H1 (cell line): ENCODE measurements at places on chromosomes 13 and 19. TPM values are rescaled to one million over a fixed set of nuclear protein-coding genes. Genes with fewer than 3 reads are reported as not detected.

The TNFSF9 gene
- 1.7 and 1.8 TPM in 2 replicates for total RNA-seq

The ZNF599 gene
- 3.8 and 4.8 TPM in 2 replicates for total RNA-seq

GRCh38 chr13:100300708-100301107, 211.8 kb downstream of the PCCA start:
- H3K4me3 ChIP-seq, result no peak overlapping the region
- H3K36me3 ChIP-seq, result no peaks in the 10 kb centered on the region
- no peak overlapping the region for H3K27ac ChIP-seq
- no peak for DNase-seq
- no peaks in the 10 kb centered on the region for H3K27me3 ChIP-seq

GRCh38 chr13:74554569-74555275, 420.5 kb upstream of the KLF12 start:
- peaks cover 3% of the 10 kb centered on the region; the same call in 1 of the 2 replicates for H3K4me1 ChIP-seq
- no peak overlapping the region for H3K27ac ChIP-seq

GRCh38 chr13:109869312-109870237, 83.2 kb upstream of the IRS2 start:
- H3K4me3 ChIP-seq, result no peak overlapping the region
- no peak overlapping the region for H3K27ac ChIP-seq
- no peaks in the 10 kb centered on the region for H3K27me3 ChIP-seq
- no peak for DNase-seq
- H3K36me3 ChIP-seq, result no peaks in the 10 kb centered on the region
- H3K4me1 ChIP-seq, result 0 out of 2 replicates have a peak, but pooled peaks cover 2% of the 10 kb centered on the region

The NLRP5 gene
- not detected in 2 replicates for total RNA-seq

DNA sequence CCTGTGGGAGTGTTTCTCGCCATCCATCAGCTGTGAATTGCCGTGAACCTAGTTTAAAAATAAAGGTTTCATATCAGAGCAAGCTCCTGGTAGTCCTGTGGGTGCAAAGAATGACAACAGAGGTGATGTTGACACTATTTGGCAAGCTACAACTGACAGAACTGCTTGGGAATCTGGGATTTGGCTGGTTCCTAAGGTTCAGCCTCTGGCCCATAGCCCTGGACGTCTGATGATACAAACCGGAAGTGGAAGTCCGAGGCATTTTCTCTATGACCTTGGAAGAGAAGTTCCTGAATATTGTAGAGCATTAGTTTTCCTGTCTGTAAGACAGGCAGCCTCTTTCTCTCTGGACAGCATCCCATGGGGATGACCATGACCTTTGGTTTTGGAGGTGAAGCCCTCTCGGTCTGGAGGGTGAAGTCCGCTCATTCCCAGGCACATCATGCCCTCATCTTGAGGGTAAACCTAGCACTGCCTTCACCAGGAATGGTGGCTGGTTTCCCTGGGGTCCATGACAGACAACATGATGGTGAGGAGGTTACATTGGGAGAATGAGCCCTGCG, 29.1 kb downstream of the GATAD2A start:
- no peaks in the 10 kb centered on the region for H3K36me3 ChIP-seq
- H3K27me3 ChIP-seq, result no peaks in the 10 kb centered on the region
- H3K4me1 ChIP-seq, result no peaks in the 10 kb centered on the region; the same call in 1 of the 2 replicates
- H3K27ac ChIP-seq, result no peak overlapping the region
- no peak overlapping the region for H3K4me3 ChIP-seq

The DACT3 gene
- total RNA-seq, result 1.5 and 2.0 TPM in 2 replicates

DNA sequence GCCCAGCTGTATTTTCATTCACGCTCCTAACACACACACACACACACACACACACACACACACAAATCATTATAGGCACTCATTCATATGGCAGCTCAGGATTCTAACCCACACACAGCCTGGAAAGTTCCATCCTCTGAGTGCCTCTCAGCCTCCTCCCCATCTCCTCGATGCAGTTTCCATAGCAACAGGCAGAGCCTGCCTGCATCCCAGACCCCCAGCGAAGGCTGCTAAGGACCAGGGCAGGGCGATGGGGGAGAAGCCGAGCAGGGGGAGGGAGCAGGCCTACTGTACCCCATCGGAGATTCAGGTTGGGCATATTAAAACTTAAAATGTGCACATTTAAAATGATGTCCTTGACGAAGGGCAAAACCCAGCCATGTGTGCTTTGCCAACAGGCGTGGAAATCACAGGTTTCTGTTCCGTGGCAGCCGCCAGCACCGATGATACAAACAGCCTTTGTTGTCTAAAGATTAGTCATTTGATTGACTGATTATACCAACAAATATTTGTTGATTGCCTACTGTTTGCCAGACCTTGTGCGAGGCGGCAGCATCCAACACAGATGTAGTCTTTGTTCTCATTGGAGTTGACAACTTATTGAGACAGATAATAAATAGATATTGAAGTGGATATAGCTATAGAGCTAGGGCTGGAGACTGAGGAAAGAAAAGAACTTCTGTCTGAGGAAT, 43.8 kb upstream of the USP29 start:
- H3K27me3 ChIP-seq, result no peaks in the 10 kb centered on the region; the same call in 1 of the 2 replicates
- DNase-seq, result no peak
- no peaks in the 10 kb centered on the region for H3K4me1 ChIP-seq

DNA sequence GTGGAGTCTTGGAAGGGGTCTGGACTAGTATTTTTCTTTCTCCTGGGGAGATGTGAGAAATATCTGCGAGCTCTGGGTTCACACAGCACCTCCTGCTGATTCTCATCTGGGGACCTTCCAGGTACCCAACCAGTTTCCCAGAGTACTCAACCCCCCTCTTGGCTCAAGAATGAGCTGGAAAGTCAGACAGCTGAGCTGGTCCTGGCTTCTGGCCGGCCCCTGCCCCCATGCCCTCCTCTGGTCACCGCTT, 2.2 kb upstream of the PDE4A start:
- H3K27ac ChIP-seq, result no peak overlapping the region
- H3K4me1 ChIP-seq, result peaks cover 5% of the 10 kb centered on the region
- H3K36me3 ChIP-seq, result no peaks in the 10 kb centered on the region

The ZNF528 gene
- total RNA-seq, result 0.10 and 0.58 TPM in 2 replicates

GRCh38 chr19:51103926-51104341, 4.3 kb downstream of the CTU1 start:
- no peak for DNase-seq
- H3K36me3 ChIP-seq, result no peaks in the 10 kb centered on the region; the same call in 1 of the 2 replicates
- H3K4me3 ChIP-seq, result no peak overlapping the region
- H3K4me1 ChIP-seq, result no peaks in the 10 kb centered on the region

The RINL gene
- total RNA-seq, result 11.9 and 14.2 TPM in 2 replicates

- peaks cover 21% of the 10 kb centered on the region for H3K4me1 ChIP-seq
- peaks cover 17% of the 10 kb centered on the region for H3K36me3 ChIP-seq
- peak overlapping the region; percentile 87 for H3K27ac ChIP-seq
- H3K4me3 ChIP-seq, result peak overlapping the region; percentile 97
These were observed 633 bp downstream of the SPHK2 start for GRCh38 chr19:48619692-48620585.

The SPRED3 gene
- total RNA-seq, result 7.1 and 8.1 TPM in 2 replicates

DNA sequence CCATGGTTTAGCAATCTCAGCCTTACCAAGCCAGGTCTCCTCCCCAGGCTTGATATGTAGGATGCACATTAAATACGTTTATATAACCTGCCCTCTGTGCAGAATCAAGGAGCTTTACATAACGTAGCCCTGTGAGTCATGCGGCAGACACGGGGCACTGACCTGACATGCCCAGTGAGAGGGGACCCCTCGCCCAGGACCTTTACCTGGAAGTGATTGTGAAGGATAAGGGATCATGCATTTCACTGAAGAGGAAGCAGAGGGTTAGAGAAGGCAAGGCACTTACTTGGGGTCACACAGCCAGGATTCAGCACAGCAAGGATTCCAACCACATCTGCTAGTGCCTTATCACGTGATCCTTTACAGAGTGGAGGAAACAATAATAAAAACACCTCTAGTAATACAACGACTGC, 18.9 kb upstream of the FOSB start:
- DNase-seq, result no peak
- no peak overlapping the region for H3K4me3 ChIP-seq
- H3K36me3 ChIP-seq, result no peaks in the 10 kb centered on the region

GRCh38 chr13:52949044-52949443, 79.6 kb upstream of the OLFM4 start:
- H3K4me1 ChIP-seq, result peaks cover 5% of the 10 kb centered on the region
- no peak for DNase-seq
- no peak overlapping the region for H3K27ac ChIP-seq
- no peaks in the 10 kb centered on the region for H3K27me3 ChIP-seq

DNA sequence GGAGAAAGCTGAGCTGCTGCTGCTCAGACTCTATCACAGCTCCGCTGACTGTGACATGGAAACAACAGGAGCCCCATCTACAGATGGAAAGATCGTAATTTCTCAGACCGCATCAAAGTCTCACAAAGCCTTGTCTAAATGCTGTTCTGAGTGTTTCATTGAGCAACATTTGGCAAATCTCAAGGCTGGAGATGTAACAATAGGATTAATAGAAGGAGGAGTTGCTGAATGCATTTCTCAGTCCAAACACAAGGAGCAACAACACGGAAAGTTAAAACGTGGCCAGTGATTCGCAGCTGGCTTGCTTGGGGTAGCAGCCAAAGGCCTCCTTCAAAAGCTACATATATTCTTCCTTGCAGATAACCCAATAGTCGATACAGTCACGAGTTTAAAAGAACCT, 55.7 kb downstream of the MRPL57 start:
- H3K36me3 ChIP-seq, result no peaks in the 10 kb centered on the region
- DNase-seq, result no peak
- H3K27me3 ChIP-seq, result no peaks in the 10 kb centered on the region
- H3K4me1 ChIP-seq, result no peaks in the 10 kb centered on the region
- H3K4me3 ChIP-seq, result no peak overlapping the region

GRCh38 chr19:52660981-52661380, 22.8 kb upstream of the ZNF83 start:
- no peaks in the 10 kb centered on the region for H3K36me3 ChIP-seq
- no peak overlapping the region for H3K4me3 ChIP-seq
- DNase-seq, result no peak
- H3K27me3 ChIP-seq, result no peaks in the 10 kb centered on the region
